Stimulated activated CD4-positive, alpha-beta T cell treated with anti-CD3 and anti-CD28 coated beads, Interleukin-2, amount 100 ng/mL, for 24 hours (primary cell): ENCODE measurements at places on chromosomes 13 and 19.

DNA sequence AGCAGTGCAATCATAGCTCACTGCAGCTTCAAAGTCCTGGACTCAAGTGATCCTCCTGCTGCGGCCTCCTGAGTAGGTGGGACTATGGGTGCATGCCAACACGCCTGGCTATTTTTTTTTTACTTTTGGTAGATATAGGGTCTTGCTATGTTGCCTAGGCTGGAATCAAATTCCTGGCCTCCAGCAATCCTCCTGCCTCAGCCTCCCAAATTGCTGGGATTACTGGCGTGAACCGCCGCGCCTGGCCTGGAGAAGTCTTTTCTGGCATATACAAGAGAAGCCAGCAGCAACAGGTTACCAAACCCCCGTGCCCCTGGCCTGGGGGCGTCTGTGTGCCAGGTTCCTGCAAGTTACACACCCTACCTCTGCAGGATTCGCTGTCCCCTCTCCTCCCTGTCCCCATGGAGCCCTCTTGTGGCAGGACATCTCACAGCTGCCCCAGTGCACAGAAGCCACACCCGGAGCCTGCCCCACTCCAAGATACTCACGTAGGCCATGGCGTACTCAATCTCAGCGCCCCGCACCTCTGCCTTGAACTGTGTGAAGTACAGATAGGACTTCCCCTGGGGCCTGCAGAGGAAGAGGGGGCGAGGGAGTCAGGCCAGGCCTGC lies 9.9 kb downstream of the MYDGF start:
- DNase-seq: no peak

GRCh38 chr13:46392967-46393366 lies 5.9 kb upstream of the RUBCNL start:
- DNase-seq: no peak

GRCh38 chr13:104111031-104111430 lies 1044.8 kb upstream of the SLC10A2 start:
- DNase-seq: no peak

- no peak for DNase-seq
Observed at GRCh38 chr19:1566392-1567115, 1.6 kb downstream of the MEX3D start.

GRCh38 chr19:55231391-55232285 lies 3.1 kb upstream of the TMEM86B start:
- no peak for DNase-seq

GRCh38 chr13:28045861-28046260 lies 54.5 kb downstream of the FLT3 start:
- no peak for DNase-seq

DNA sequence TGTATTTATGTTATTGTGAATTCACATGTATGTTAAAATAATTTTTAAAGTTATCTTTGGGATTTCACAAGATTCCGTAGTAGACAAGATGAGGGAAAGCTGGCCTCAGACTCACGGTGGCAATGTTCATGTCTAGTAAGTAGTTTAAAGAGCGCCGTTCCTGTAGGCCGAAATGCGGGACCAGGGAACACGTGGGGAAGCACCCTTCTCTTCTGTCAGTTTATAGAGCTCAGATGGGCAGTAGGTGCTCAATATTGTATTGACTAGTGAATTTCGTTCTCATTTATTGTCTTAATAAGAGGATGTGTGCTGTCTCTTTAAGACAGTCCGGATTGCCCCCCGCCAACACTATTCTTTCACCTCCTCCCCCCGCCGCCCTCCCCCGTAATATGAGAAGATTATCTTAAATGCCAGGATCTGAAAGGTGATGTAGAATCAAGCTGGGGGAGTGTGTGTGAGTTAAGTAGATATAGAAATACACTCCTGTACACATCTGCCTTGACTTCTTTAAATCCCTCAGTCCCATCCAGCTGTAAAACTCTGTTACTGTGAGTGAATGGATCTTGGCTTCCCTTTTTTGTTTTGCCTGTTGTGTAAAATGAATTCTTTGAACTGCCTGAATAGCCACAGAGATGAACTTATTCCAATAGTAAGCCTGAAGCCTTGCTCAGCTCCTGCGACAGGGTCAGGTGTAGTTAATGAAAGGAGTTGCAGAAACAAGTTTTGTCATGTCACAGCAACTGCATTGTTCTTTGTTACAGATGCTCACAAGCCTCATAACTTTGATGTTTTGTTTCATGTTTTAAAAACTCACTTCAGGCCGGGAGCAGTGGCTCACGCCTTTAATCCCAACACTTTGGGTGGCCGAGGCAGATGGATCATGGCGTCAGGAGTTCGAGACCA lies 1.3 kb downstream of the LAMP1 start:
- no peak for DNase-seq

GRCh38 chr13:26400545-26400944 lies 146.6 kb downstream of the CDK8 start:
- DNase-seq: no peak

- DNase-seq: no peak
Observed at GRCh38 chr13:37168926-37169325, 63.5 kb upstream of the CSNK1A1L start.
